ENCODE measurements at places on chromosomes 3 and 15. TPM values are rescaled to one million over a fixed set of nuclear protein-coding genes. Genes with fewer than 3 reads are reported as not detected.

IP6K2 gene
- 62.4 TPM for total RNA-seq

- DNase-seq: no peak
These were observed 296.0 kb upstream of the ICE2 start for GRCh38 chr15:60774829-60775463.

- DNase-seq: no peak
These were observed 201.7 kb upstream of the PFN2 start for GRCh38 chr3:150172356-150172755.

DNA sequence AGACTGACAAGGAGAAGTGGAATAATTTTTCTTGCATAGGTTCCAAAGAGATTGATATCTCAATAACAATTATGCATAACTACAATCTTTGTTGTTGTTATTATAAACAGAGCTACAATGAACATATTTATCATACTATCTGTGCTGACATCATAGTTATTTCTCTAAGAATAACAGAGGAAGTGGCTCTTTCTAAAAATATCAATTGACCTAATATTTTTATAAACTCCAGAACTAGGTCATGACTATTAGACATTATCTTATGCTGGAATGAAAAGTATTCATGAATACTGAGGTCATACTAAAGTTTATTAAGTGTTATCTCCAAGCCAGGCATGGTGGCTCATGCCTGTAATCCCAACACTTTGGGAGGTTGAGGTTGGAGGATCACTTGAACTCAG lies 114.1 kb downstream of the DCLK3 start:
- no peak for DNase-seq

DNA sequence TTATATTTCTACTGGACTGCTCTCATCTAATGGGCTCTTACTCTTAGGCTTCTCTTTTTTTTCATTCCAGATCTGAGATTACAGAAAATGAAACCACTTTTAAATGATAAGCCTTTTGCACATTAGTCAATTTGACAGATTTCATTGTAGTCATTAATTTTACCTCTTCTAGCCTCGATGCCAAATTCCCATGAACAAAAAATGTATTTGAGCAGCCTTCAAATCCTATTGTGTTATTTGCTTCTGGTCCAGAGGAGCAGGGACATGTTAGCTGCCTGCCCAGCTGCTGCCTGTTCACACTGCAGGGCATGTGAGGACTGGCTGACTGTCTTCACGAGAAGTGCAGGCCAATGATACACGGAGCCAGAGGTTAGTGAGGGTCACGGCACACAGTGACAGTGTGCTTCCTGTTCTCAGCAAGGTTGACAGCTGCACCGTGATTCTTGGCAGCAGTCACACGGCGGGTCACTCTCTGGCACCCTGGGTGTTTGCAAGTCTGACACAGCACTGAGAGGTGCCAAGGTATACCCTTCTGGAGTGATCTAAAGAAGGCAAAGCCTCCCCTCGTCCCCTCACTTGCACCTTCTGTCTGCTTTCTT lies 40.8 kb downstream of the KAT2B start:
- peak; percentile 22 for DNase-seq

- no peak for DNase-seq
These were observed 6.9 kb downstream of the IGDCC3 start for GRCh38 chr15:65370885-65371284.
